ENCODE measurements at places on chromosomes 5 and 9.

DNA sequence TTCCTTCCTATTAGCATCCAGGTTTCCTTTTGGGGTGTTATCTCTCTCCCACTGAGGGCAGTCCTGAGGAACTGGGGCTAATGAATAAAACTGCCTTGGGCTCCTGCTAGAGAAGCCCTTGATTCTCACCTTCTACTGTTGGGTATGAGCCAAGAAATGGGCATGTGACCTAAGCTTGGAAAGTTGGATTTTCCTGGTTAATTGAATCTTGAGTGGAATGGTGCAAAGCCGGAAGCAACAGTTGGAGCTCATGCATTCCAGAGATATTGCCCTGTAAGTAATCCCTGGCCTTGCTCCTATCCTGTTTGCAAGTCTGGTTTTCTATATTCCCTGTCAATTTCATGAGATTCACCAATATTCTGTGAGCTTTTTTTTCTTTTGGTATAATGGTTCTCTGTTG lies 158.5 kb upstream of the ELL2 start:
- DNase-seq: no peak

- DNase-seq: no peak
These were observed 19.5 kb downstream of the B4GALT1 start for GRCh38 chr9:33147416-33148169.

- no peak for DNase-seq
These were observed 136.0 kb upstream of the ADRA1B start for GRCh38 chr5:159780246-159780645.

DNA sequence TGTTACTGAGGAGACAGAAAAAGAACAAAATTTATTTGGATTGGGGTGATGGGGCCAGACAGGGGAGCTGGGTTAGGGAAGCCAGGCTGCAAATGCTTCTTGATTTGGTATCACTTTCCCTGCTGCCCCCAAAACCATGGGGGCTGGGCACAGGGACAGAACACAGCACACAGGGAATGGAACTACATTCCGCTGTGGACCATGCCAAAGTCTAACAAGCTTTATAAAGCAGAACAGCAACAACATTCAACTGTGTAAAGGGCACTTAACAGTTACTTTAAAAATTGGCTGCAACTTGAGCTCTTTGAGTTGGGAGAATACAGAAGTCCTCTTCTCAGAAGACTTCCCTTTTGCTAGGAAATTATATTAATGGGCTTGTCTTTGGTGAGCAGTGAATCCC lies 23.8 kb downstream of the C5orf58 start:
- no peak for DNase-seq

- no peak for DNase-seq
These were observed 87.9 kb upstream of the IFNK start for GRCh38 chr9:27436234-27436633.

DNA sequence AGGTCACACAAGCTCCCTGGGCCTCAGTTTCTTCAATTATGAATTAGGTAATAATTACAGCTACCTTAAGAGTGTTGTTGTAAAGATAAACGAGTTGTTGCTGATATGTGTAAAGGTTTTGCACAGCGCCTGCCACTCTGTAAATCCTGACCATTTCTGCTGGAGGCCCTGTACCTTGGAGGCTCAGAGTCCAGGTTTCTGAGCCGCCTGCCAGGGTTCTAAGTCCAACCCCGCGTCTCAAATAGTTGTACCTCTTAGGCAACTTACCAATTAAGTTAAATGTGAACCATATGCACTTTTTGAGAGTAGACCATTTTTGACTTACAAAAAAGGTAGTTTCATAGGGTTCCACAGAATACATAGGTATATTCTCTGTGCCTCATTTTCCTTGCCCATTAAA lies 156.8 kb upstream of the KLF9 start:
- DNase-seq: no peak

GRCh38 chr9:17802249-17802857 lies 223.5 kb downstream of the SH3GL2 start:
- DNase-seq: no peak

- no peak for DNase-seq
These were observed 1018.0 kb downstream of the CDH18 start for GRCh38 chr5:18970000-18970399.

DNA sequence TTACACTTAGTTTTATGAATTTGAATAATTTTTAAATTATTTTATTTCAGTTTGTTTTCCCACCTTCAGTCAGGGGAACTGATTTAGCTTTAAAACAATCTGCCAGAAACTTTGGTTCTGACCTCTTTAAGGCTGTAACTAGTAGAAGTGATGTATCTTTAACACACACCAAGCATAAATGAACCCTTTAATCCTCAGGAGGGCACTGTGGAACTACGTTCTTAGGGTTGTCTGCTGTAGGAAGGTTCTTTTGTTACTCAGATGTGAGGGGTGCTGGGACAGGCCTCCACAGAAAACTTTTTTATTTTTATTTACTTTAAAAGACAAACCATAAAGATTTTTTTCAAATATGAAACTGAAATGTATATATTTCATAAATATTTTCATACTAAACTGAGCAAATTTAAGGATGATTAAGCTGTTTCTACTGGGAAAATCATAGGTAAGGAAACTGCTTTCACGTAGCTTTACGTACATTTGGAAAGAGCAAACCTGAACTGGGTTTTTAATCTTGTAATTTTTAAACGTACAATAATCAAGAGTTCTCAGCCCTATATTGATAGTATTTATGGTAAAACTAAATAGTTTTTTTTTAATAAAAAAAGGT lies 5.3 kb downstream of the KLF4 start:
- DNase-seq: no peak
